Stimulated activated CD4-positive, alpha-beta T cell treated with anti-CD3 and anti-CD28 coated beads, Interleukin-2, amount 100 ng/mL, for 48 hours (primary cell): ENCODE measurements at places on chromosomes 12 and 14.

GRCh38 chr12:94650143-94651056, at the start of gene TMCC3:
TMCC3 (minus strand) TSS chr12:94650557; CDS start chr12:94650430, 127 bp downstream.
- DNase-seq, result no peak

DNA sequence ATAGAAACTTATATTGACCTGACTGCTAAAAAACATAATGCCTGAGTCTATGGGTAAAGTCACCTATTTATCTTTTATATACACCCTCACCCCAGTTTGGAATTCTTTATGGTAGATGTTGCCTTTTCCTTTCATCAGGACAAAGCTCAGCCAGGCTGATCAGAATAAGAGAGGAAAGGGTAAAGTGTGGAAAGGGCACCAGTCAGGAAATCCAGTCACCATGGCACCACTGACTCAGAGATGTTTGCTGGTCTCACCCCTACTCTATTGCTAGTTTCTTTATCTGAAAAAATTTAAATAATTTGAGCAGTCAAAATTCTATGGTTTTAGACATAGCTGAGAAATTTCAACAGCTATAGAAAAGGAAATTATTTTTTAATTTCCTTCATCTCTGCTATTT, 49.2 kb upstream of the SSTR1 start:
- DNase-seq, result no peak

DNA sequence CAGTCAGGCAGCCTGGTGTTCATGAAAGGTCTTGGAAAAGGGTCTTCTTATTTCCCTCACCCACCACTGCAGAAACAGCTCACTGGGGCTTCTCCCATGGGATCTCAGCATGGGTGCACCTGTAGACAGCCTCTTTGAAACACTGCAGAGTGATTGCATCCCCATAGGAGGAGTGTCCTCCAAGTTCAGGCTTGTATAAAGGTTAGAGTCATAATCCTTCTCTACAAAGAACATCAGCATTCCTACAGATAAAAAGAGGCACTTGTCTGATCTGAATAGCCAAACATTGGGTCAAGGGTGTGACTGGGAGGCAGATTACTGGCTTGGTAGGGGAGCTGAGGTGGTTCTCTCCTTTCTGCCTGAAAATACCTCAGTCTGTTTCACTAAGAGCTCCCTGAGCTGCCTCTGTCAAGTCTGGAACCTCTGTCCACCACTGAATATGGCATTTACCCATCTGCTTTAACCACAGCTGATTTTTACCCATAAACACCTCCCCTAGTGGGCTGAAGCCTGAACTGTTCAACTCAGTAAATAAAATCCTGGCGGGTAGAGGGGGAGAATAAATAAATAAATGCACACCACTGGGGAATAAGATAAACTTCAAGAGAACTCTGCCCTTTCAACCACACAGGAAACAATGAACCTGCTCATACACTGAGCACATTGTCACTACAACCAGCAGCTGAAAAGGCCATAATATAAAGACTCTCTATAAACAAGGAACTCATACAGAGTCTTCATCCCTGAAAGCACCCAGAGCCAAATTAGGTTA, 120.7 kb upstream of the SCAF11 start:
- DNase-seq, result no peak

DNA sequence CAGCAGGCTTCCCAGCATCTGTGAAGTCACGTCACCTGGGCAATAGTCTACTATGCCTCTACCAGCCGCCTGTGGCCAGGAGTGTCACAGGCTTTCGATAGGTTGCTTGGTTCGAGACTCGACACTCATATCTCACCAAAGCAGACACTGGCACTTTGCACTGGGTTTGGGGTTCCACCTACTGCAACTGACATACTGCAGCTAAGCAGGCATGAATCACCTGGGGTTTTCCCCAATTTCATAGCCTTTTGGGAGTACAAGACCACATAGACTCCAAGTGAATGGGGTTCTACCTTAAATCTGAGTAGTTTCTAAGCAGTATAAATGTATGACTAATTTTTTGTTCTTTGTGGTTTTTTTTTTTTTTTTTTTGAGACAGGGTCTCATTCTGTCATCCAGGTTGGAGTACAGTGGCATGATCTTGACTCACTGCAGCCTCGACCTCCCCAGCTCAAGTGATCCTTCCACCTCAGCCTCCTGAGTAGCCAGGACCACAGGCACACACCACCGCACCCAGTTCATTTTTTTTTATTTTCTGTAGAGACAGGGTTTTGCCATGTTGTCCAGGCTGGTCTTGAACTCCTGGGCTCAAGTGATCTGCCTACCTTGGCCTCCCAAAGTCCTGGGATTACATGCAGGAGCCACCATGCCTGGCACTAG, 32.1 kb downstream of the DMAC2L start:
- peak; percentile 63 for DNase-seq

DNA sequence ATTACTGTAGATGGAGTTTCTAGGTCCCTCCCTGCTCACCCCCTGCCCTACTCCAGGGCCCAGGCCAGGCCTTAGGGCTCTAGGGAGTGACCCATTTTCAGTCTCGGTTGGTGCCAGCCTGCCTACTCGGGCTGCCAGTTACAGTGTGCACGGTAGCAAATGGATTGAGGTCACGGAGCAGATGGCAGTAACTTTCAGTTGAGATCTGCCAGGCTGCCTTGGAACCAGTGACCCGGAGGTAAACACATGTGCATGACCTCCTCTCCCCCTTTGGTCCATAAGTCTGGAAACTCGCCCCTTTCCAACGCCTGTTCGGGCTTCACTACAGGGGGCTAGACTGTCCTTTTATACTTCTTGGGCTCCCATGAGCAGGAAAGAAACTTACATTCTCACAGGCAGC, 139.7 kb upstream of the TBX3 start:
- DNase-seq, result no peak

DNA sequence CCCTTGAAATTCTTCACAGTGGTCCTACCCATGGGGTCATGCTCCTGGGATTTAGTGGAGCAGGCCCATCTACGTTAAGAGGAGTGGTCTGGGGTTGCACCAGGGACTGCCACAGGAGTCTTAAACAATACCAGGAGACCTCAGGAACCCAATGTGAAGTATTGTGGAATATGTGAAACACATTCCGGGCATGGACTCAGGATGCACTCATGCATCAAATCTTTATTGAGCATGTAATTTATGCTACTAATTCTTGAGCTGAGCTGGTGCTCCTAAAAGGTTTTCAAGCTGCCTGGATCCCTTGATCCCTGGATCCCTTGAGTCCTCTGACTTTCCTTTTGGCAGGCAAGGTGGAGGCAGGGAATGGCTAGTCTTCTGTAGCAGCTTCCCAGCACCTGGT, 8.8 kb downstream of the SERPINA10 start:
- no peak for DNase-seq

- DNase-seq, result no peak
Observed at GRCh38 chr12:16299403-16299802, 21.9 kb upstream of the SLC15A5 start.

DNA sequence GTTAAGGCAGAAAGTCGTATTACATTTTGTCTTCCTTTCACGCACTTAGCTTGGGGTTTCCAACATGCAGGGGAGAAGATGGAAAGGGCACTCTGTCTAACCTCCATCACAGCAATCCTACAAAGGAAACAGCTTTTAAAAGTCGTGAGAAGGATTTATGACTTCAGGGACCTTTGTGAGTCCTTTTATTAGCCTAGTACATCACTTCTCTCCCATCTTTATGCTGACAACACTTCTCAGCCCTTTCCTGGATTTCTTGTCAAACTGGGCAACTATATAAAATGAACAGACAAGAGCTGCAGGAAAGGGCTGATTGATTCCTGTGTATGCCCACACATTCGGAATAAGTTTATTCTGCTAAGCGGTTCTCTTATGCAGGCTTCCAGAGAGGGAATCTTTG, 159.0 kb downstream of the DERA start:
- no peak for DNase-seq

- peak; percentile 25 for DNase-seq
Observed at GRCh38 chr14:67240168-67240932, 885 bp upstream of the PALS1 start.

- DNase-seq, result no peak
Observed at GRCh38 chr12:46267575-46267824, 1.3 kb downstream of the SLC38A1 start.

DNA sequence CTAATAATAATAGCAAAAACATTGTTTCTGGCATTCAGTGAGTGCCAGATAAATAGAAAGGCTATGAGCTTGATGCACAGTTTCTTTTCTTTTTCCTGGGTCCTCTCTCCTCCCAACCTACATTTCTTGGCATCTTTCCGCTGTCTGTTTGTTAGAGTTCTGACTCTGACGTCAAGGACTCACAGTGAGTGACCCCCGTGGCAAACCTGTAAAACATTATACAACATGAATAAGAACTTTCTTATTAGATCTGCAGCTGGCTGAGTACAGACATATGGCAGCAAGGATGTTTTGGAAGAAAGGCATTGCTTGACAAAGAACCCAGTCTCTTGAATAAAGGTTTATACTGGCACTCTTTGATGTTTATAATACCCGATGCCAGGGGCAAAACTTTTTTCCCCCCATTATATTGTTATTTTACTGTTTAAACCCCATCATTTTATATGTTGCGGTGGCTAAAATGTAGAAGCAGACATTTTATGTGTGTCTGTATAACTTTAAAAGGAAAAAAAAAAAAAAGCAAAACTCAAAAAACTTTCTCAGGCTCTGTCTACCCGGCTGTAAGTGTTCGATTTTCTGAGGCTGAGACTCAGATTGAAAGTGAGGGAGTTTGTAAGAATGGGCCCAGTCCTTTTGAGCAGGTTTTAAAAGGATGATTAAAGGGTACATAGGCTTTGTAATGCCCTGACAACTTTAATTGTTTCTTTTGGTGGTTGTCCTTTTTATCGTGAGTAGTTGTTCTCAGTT, 159.3 kb downstream of the PDE3A start:
- DNase-seq, result no peak

DNA sequence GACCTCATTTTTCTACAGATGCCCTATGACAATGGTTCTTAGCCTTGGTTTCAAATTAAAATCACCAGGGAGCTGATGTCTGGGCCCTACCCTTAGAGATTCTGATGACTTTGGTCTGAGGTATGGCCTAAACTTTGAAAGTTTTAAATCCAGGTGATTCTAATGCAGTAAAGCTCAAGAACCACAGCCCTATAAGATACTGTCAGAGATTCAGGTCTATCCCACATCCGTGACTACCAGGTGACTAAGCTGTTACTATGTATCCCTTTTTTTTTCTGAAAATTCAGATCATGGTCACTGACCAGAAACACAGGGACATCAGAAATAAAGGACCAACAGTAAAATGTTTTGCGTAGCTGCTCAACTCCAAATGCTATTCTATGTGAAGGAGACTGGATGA, 148.8 kb upstream of the BMP4 start:
- no peak for DNase-seq
